ENCODE measurements at places on chromosomes 7 and 10.

- DNase-seq, result no peak
These were observed 7.8 kb downstream of the ITPRIP start for GRCh38 chr10:104330168-104331110.

GRCh38 chr7:51011710-51012350 is 229.1 kb upstream of the GRB10 start:
- no peak for DNase-seq

DNA sequence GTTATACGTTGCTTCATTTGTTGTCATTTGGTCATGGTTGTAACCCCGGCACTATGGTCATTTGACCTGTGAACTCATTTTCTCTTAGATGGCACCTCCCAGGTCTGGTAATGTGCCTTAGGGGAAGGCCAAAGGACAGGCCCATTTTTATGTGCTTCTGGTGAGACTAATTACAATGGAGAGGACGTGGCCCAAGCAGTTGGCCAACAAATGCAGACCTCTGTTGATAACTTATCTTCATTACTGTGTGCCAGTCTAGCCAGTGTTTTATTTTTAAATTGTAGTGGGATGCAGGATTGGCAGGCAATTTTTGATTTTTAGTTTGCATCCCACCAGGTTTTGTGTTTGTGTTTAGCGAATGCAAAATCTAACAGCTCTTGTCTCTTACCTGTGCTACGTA is 321.5 kb upstream of the AKR1E2 start:
- DNase-seq, result no peak

GRCh38 chr7:134645935-134646334 is 718 bp upstream of the BPGM start:
- DNase-seq, result no peak

DNA sequence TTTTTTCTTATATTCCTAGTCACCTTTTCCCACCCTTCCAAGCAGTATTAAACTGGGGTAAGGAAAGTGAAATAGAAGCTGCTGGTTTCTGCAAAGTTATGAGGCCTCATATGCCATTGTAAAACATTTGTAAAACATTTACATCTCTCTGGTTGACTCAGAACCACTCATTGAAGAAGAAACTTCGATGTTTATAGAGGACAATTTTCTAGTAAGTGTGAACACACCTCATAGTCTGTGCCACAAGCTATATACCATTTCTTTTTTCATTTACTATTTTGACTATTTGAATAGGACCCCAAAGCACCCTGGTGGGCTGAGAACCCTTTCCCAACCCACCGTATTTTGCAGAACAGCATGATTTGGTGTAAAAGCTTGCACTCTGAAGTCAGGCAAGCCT is 12.9 kb upstream of the ITGB1 start:
- no peak for DNase-seq

GRCh38 chr7:54812756-54813322 is 53.8 kb upstream of the SEC61G start:
- DNase-seq, result no peak

DNA sequence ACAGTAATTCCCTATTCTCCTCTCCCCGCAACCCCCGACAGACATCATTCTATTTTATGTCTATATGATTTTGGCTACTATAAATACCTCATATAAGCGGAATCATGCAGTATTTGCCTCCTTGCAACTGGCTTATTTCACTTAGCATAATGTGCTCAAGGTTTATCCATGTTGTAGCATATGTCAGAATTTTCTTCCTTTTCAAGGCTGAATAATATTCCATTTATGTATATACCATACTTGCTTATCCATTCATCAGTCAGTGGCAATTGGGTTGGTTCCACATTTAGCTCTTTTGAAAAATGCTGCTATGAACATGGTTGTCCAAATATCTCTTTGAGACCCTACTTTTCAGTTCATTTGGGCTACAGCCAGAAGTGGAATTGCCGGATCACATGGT is 106.5 kb downstream of the MAPK8 start:
- DNase-seq, result no peak

GRCh38 chr7:78379148-78379547 is 580.6 kb downstream of the PHTF2 start:
- DNase-seq, result no peak

DNA sequence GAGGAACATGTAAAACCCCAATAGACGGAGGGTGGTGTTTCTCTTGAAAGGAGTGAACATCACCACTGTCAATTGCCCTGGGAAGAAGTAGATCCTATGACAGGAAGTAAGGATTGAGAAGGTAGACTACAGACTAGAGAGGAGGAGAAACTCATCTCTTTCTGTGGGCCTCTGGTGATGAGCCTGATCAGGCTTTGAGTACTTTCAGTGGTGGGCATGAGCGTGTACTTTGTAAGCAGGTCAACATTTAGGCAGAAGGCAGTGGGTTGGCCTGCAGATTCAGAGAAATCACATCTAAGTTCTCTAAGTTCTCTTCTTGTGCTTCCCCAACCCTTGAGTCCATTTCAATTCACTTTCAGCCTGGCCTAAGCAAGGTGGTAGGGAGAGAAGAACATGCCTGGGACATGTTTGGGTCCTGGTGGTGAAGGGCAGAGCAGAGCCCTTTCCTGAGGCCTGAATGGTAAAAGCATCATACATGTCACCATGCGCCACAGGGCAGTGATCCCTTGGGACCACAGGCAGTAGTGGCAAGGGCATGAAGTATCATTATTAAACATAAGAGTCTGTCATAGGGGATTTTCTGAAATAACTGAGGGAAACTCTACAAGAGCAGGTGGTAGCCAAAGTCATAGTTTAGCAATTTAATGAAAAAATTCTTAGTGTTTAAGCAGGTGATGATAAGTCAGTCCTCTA is 56.4 kb upstream of the ANKRD1 start:
- DNase-seq, result no peak

DNA sequence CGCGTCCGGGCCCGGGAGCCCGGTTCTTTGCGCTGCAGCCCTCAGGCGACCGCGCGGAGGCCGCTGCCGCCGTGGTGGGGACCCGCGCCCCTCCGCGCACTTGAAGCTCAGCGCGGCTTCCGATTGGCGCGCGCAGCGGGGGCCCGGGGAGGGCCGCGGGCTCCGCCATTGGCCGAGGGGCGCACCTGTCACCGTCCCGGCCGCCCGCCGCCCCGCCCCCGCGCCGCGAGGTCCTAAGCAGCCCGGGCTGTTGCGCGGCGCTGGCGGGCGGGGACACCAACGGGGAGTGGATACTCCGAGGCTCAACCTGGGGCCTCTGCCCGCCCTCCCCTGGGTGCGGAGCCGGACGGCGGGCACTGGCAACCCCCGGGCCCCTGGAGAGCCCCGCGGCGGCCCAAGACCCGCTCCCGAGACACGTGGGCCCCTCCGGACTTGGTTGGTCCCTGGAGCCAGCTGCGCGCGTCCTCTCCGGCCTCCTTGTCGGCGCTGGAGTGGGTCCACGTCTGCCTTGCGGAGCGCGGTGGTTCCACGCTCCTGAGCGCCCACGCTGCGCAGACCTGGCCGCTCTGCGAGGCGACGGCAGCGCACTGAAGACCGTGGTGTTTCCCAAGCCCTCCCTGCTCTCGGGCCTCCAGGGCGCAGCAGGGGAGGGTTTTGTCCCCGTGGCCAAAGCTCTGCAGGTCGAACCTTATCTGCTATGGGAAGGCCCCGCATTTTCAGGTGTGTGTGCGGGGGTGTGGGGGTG is at the start of gene MNX1:
TSS of gene MNX1 (minus strand) at position 76 of the 745 bp plus-strand sequence. CDS start 313 bp downstream, outside the sequence.
- no peak for DNase-seq

GRCh38 chr7:99720800-99721595 is 14.0 kb downstream of the CYP3A7 start:
- no peak for DNase-seq

Measured in stimulated activated CD4-positive, alpha-beta T cell treated with anti-CD3 and anti-CD28 coated beads, Interleukin-1b, Interleukin-23, amount 100 ng/mL, for 1 hour (primary cell).